ELR (cell line): ENCODE measurements at places on chromosomes 5 and 9.
A peak's percentile ranks its signal among the peaks of the same experiment; 100 is the strongest.

DNA sequence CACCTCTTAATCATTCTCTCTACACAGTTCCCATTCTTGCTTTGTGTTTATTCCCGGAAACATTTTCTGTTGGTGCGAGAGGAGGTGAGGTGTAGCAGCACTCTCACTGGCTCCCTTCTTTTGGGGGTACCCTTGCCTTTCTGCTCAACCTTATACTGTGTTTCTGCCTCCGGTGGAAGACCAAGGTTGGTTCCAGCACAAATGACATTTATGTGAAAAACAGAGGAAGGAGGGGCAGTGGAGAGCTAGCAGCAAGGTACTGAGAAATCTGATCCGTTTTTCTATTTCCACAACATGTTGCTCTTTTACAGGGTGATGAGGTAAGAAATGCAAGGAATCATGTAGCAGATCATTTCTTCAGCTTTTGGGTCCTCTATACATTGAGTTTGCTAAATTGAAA is 648.0 kb upstream of the DMAC1 start:
- no peak for DNase-seq

DNA sequence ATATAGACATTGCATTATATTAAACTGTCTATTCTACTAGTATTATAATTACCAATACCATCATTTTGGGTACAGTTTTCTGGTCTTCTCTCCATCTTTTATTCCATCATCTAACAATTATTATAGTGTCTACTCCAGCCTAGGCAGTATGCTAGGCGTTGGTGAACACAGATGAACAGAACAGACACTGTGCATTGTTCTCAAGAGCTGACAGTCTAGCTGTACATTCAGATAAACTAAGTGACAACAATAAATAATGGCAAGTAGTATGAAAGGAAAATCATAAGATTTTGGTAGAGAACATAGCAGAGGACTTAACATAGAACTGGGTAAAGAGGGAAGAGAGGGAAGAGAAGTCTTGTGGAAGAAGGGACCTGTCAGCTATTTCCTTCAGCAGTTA is 12.5 kb upstream of the SGCD start:
- DNase-seq = no peak

GRCh38 chr9:38439291-38439915 is 15.1 kb upstream of the IGFBPL1 start:
- no peak for DNase-seq

GRCh38 chr5:149681252-149681651 is 48.9 kb upstream of the PPARGC1B start:
- DNase-seq = no peak

DNA sequence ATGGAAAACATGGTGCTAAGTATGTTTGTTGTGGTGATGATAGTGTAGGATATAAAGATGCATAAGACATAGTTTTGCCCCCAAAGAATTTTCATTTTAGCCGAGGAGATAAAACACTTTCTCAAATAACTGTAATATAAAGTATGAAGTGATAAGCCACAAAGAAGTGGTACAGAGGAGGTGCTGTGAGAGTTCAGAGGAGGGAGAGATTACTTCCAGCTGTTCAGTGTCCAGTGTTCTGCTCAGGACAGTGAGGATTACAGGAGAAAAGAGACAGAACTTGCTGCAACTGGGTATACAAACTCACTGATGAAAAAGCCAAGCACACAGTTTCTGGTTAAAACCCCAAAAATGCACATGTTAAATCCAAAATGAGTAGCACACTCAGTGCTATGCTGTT is 309.3 kb downstream of the KIAA0825 start:
- no peak for DNase-seq

- no peak for DNase-seq
Measured at GRCh38 chr5:150356575-150357294, 762 bp upstream of the TCOF1 start.

DNA sequence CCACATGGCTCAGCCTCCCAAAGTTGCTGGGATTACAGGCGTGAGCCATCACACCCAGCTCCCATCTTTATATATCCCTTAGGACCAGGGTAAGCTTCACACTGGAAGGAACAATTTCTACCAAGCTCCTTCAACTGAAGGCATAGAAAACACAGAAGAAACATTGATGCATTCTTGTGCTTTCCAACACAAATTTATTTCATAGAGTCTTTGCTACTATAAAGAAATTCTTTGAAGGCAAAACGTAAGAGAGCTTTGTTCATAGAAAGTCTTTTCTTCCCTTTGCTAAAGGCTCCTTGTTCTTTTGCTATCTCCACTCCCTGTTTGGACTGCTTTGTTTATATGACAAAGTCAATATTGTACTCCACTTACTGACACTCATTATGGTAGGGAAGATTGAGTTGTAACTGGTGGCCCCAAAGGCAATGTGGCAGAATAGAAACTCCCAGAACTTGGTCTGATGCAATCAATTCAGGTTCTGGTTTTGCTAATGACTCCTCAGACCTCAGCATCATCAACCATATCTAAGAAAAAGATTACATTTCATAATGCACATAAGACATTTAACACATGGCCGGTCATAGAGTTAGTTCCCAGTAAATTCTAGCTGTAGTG is 97.4 kb upstream of the CLINT1 start:
- no peak for DNase-seq

DNA sequence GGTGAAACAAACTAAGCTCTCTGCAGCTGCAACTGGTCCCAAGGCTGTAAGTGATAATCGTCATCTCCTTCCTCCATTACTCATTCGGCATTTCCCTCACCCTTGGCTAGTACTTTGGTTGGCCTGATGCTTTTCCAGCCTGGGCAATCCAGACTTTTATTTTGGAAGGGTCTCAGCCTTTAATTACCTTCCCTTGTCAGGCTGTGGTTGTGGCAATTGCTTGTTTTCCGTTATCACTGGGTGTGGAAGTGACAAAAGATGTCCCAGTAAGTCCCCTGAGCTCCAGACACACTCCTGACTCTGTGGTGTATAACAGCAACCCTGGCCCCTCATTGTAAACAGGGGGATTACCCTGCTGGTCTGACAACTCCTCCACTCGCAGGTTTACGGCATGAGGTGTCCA is 6.3 kb upstream of the FAF2 start:
- DNase-seq = peak; percentile 80

- no peak for DNase-seq
Measured at GRCh38 chr9:34689512-34689911, 1.6 kb downstream of the CCL19 start.

DNA sequence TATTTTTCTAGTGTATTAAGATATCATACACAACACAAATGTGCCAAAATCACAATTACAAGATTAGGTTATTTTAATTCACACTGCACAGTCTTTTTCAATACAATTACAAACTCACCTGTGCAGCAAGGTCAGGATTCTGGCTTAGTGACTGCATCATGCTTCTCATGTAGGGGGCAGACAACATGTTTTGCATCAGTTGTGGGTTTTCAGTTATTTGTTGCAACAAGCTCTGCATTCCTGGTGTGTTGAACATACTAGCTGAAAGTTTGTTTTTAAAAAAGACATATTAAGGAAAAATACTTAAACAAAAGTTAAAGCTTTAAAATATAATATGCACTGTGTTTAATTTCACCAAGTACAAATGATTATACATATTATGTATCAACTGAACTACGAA is 38.7 kb downstream of the UBQLN1 start:
- DNase-seq = no peak

- DNase-seq = no peak
Measured at GRCh38 chr9:65411901-65412300, 126.9 kb upstream of the FOXD4L5 start.

- peak; percentile 51 for DNase-seq
Measured at GRCh38 chr5:73950441-73950873, 324.5 kb downstream of the ARHGEF28 start.

DNA sequence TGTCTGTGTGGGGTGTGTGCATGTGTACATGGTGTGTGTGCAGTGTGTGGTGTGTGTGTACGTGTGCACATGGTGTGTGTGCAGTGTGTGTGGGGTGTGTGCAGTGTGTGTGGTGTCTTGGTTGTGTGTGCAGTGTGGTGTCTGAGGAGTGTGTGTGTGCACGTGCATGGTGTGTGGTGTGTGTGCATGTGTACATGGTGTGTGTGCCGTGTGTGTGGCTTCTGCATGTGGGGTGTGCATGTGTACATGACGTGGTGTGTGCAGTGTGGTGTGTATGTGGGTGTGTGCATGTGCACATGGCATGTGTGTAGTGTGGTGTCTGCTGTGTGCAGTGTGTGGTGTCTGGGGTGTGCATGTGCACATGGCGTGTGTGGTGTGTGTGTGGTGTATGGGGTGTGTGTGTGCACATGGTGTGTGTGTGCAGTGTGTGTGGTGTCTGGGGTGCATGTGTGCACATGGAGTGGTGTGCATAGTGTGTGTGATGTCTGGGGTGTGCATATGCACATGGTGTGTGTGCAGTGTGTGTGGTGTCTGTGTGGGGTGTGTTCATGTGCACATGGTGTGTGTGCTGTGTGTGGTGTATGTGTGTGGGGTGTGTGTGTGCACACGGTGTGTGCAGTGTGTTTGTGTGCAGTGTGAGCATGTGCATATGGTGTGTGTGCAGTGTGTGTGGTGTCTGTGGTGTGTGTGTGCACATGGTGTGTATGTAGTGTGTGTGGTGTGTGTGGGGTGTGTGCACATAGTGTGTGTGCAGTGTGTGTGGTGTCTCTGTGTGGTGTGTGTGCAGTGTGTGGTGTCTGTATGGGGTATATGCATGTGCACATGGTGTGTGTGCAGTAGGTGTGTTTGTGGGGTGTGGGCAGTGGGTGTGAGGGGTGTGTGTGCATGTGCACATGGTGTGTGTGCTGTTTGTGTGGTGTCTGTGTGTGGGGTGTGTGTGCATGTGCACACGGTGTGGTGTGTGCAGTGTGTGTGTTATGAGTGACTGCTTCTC is 40.6 kb upstream of the ZNG1F start:
- peak; percentile 3 for DNase-seq
